Liver (tissue), 10 donors: ENCODE measurements at places on chromosomes 1 and 21. TPM values are rescaled to one million over a fixed set of nuclear protein-coding genes. Genes with fewer than 3 reads are reported as not detected.

The GPR25 gene
- 0.08 TPM for total RNA-seq

- DNase-seq: peak; percentile 55
- H3K36me3 ChIP-seq: no peaks in the 10 kb centered on the region
- H3K4me3 ChIP-seq: no peak overlapping the region
- H3K27me3 ChIP-seq: no peaks in the 10 kb centered on the region
These were observed 39.4 kb downstream of the ZP4 start for GRCh38 chr1:237851210-237851845.

DNA sequence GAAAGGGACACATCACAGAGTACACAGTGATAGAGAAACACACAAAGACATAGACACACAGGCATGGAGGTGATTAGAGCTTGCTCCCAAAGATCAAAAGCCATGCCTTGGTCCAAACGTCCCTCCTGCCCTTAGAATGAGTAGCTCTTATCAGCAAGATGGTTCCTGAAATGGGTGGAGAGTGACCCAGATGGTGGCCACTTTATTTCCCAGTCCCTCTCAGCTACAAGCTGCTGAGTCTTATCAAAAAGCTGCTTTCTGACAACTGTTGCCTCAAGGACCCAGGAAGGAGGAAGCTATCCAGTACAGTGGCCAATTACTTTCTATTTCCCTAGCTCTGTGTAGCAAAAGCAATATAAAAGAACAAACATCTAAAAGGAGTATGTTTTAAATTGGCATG lies 7.7 kb upstream of the CLCA1 start:
- H3K4me1 ChIP-seq: no peaks in the 10 kb centered on the region
- H3K27ac ChIP-seq: no peak overlapping the region
- H3K27me3 ChIP-seq: peaks cover 3% of the 10 kb centered on the region
- no peak for DNase-seq
- H3K36me3 ChIP-seq: no peaks in the 10 kb centered on the region

- H3K27ac ChIP-seq: peak overlapping the region; percentile 25
- no peaks in the 10 kb centered on the region for H3K27me3 ChIP-seq
- DNase-seq: no peak
- no peaks in the 10 kb centered on the region for H3K36me3 ChIP-seq
- no peak overlapping the region for H3K4me3 ChIP-seq
- H3K4me1 ChIP-seq: peaks cover 23% of the 10 kb centered on the region
These were observed 120.9 kb downstream of the EDEM3 start for GRCh38 chr1:184633785-184634184.

DNA sequence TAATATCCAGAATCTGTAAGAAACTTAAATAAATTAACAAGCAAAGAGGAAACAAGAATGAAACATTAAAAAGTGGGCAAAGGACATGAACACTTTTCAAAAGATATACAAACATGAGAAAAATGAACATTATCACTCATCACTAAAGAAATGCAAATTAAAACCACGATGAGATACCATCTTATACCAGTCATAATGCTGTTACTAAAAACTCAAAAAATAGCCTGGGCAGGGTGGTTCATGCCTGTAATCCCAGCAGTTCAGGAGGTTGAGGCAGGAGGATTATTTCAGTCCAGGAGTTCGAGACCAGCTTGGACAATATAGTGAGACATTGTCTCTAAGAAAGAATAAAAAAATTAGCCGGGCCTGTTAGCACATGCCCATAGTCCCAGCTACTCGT lies 6.1 kb downstream of the ZNF124 start:
- H3K4me3 ChIP-seq: no peak overlapping the region
- H3K27me3 ChIP-seq: no peaks in the 10 kb centered on the region
- H3K4me1 ChIP-seq: no peaks in the 10 kb centered on the region
- no peak for DNase-seq

DNA sequence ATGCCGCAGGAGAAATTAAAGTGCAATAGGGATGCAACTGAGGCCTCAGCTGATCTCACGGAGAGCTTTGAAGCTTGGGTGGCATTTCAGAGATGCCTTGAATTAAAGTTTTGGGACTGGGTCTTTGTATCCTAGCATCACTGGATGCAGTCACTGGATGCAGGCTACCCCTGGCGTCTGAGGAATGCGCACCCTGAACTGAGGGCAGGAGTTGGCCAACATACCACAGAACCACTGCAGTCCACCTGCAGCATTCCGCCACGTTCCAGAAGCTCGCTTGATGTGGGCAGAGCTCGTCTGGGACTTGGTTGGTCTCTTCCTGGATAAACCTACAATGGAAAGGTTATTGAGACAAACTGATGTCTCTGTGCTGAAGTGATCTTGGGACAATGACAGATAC lies 34.1 kb upstream of the IGSF5 start:
- no peaks in the 10 kb centered on the region for H3K4me1 ChIP-seq
- peaks cover 3% of the 10 kb centered on the region for H3K27me3 ChIP-seq
- DNase-seq: no peak
- no peaks in the 10 kb centered on the region for H3K36me3 ChIP-seq

DNA sequence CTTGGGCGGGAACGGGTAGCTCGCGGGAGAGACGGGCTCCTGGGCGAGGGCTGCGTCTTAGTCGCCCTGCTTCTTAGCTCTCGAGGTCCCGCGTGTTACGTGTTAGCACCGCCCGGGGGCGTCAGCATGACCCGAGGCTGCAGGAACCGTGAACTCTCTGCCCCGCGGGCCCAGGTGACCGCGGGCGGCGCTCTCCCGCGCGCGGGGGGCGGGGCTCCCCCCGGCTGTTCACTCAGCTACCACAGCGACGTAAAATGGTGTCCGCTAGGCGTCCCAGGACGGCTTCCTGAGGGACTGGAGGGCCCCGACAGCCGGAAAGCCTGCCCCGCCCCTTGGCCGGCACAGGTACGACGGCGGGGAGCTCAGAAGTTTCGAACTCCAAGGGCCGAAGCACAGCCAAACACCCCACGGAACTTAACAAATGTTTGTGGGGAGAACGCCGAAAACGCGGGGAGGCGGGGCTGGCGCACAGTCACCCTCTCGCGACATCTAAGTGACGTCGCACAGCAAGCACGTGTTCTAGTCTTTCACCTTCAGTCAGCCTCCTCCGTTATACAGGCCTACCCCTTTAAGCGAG lies 780 bp upstream of the RBM15 start:
- peaks cover 37% of the 10 kb centered on the region for H3K4me1 ChIP-seq
- no peaks in the 10 kb centered on the region for H3K27me3 ChIP-seq
- H3K27ac ChIP-seq: peak overlapping the region; percentile 98
- H3K4me3 ChIP-seq: peak overlapping the region; percentile 71
- peaks cover 3% of the 10 kb centered on the region for H3K36me3 ChIP-seq

DNA sequence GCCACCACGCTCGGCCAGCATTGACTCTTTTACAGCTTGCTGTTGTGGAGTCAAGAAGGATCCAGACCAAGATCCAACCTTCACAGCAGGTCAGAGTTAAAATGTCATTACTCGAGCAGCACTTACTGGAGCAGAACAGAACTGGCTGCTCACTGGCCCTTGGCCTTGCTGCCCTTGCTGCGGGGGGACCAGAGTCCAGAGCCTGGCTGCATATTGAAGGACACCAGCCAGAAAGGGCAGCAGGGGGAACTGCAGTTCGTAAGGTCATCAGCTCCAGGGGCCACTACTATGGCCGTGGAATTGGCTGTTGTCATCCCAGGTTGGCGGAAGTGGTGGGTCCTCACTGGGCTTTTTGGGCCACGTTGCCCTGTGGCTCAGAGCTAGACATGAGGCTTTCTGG lies 15.3 kb upstream of the GPR137B start:
- H3K4me3 ChIP-seq: no peak overlapping the region
- H3K4me1 ChIP-seq: no peaks in the 10 kb centered on the region
- no peak for DNase-seq
- H3K36me3 ChIP-seq: no peaks in the 10 kb centered on the region

DNA sequence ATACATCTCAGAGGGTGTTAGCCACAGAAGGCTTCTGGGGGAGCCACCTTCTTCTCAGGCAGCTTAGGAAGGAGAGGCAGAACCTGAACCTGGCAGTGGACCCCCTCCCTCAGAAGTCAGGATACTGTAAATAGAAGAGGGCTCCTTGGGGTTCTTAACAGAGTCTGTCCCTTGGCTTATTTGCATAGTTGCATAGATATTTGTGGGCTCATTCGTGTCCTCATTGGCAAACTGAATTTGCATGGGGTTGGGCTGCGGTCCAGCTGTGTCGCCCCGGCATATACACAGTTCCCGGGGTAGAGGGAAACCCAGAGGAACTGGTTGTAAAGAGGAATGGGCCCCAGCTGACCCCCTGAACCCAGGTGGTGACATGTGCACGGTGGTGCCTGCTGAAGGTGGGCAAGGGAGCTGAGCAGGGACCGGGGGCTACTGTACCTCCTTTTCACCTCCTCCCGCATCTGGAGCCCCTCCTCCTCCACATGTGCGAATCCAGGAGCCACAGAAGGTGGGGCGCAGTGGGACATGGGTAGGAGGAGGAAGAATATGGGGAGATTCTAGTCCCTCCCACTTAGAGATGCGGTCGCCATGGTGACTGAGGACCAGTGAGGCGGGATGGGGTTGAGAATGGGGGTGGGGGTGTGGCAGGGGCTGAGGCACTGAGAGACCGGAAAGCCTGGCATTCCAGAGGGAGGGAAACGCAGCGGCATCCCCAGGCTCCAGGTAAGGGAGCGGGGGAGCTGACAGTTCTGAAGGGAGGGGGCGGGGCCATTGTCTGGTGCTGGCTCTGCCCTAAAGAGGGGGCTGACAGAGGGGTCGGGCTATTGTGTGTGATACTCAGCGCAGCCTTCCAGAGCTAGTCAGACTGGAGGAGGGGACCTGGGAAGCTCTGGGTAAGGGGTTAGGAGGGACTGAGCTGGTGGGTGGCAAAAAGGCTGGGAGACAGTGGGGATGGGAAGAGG lies 3.7 kb upstream of the SEMA4A start:
- peaks cover 10% of the 10 kb centered on the region for H3K4me1 ChIP-seq
- DNase-seq: no peak
- H3K27me3 ChIP-seq: no peaks in the 10 kb centered on the region
- H3K27ac ChIP-seq: no peak overlapping the region

GRCh38 chr1:160411271-160412027 lies 11.1 kb downstream of the VANGL2 start:
- no peaks in the 10 kb centered on the region for H3K4me1 ChIP-seq
- DNase-seq: no peak
- no peaks in the 10 kb centered on the region for H3K27me3 ChIP-seq
- H3K4me3 ChIP-seq: no peak overlapping the region
- no peaks in the 10 kb centered on the region for H3K36me3 ChIP-seq
- no peak overlapping the region for H3K27ac ChIP-seq

GRCh38 chr1:225915538-225915991 lies 8.5 kb downstream of the PYCR2 start:
- no peak overlapping the region for H3K27ac ChIP-seq
- peaks cover 15% of the 10 kb centered on the region for H3K36me3 ChIP-seq
- H3K27me3 ChIP-seq: no peaks in the 10 kb centered on the region
- DNase-seq: no peak
- H3K4me1 ChIP-seq: peaks cover 2% of the 10 kb centered on the region

DNA sequence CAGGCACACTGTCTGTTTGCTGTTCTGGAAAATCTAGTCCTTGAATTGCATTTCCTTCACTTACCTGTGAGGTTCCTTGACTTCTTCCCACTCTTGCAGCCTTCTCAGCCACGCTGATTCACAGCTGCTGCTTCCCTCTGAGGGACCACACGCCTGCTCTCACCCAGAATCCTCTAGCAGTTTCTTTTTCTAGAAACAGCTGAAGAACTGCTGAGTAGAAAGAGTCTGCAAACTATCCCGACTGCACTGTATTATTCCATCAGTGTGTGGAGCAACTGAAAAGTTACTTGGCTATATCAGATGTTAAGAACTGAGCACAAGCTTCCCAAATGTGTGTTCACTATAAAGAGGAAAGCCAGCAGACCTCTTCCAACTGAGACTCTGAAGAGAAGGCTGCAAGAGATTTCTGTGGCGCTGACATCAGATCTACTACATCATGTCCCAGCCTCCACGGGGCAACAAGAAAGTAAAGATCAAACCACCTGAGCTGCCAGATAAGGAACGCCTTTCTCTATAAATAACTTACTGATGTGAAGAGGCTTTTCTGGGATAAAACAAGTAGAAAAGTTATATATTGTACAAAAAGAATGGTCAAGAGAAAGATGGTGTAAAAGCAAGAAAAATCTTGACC lies 226.6 kb downstream of the RERE start:
- no peaks in the 10 kb centered on the region for H3K27me3 ChIP-seq
- DNase-seq: no peak
- H3K27ac ChIP-seq: no peak overlapping the region
- no peaks in the 10 kb centered on the region for H3K4me1 ChIP-seq
- no peaks in the 10 kb centered on the region for H3K36me3 ChIP-seq

- no peak overlapping the region for H3K27ac ChIP-seq
- H3K36me3 ChIP-seq: no peaks in the 10 kb centered on the region
These were observed 299.6 kb upstream of the NCAM2 start for GRCh38 chr21:20698585-20698984.

- no peak overlapping the region for H3K27ac ChIP-seq
- H3K36me3 ChIP-seq: peaks cover 48% of the 10 kb centered on the region
- no peaks in the 10 kb centered on the region for H3K27me3 ChIP-seq
- DNase-seq: no peak
- no peaks in the 10 kb centered on the region for H3K4me1 ChIP-seq
These were observed 15.6 kb downstream of the LMO4 start for GRCh38 chr1:87344231-87344630.

DNA sequence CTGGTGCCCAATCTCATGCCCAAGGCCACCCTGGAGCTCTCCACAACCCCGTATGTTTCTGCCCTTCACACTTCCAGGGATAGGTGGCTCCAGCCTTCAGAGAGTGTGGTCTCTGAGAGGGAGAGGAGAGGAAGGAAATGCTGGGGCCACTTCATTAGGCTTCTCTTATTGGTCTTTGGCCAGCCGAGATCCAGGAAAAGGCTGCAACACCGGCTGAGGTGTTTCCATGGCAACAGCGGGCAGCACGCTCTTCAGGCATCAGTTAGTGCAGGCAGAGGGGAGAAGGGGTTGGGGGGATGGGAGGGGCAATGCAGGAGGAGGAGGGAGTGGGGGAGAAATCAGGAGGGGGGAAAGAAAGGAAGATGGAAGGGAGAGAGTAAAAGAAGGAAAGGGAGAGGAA lies 275.1 kb upstream of the GJB5 start:
- no peak overlapping the region for H3K27ac ChIP-seq
- no peaks in the 10 kb centered on the region for H3K36me3 ChIP-seq
- H3K4me3 ChIP-seq: no peak overlapping the region

GRCh38 chr1:209505044-209505443 lies 78.5 kb upstream of the CAMK1G start:
- no peaks in the 10 kb centered on the region for H3K36me3 ChIP-seq
- H3K27ac ChIP-seq: no peak overlapping the region
- no peak for DNase-seq
- no peaks in the 10 kb centered on the region for H3K4me1 ChIP-seq
- H3K27me3 ChIP-seq: peaks cover 7% of the 10 kb centered on the region

GRCh38 chr1:222107975-222108374 lies 366.1 kb upstream of the DUSP10 start:
- no peak overlapping the region for H3K27ac ChIP-seq
- H3K4me3 ChIP-seq: no peak overlapping the region
- no peaks in the 10 kb centered on the region for H3K27me3 ChIP-seq
- DNase-seq: no peak
